ENCODE measurements at places on chromosomes 5 and 9.

GRCh38 chr5:100903039-100903887 lies at the start of gene ST8SIA4:
Gene ST8SIA4, minus strand, starts transcription at chr5:100903282. Its CDS starts 327 bp downstream, at chr5:100902955.
- peak; percentile 86 for DNase-seq

- no peak for DNase-seq
Observed at GRCh38 chr9:110601098-110601497, 21.6 kb upstream of the SVEP1 start.

GRCh38 chr5:2886531-2886930 lies 135.1 kb upstream of the IRX2 start:
- DNase-seq = no peak

DNA sequence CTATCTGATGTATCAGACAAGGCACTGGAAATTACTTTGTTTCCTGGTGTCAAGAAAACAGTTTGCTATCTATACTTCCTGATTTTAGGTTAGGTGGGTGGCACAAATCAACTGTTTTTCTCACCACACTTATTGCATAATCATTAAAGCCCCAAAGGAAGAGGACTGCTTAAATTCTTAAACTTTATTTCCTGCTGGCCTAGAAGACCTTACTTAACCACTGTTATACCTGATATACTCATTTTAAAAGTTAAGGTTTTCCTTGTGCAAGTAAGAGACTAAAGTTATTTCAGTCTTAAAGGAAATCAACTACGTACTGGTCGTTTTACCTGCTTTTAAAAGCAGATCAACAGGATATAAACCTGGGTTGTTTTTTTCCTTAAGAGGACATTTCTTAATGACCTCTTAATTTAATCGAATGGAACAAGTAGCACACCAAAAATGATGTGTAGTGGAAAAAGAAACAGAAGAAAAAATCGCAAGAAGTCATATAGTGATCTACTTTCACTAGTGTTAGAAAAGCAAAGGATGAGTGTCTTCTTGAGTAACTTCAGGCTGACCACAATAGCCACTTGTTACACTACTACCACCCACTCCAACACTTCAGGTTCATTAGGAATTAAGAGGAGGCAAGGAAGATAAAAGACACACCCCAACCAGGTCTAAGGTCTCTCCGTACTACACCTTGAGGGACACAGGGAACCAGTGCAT lies 974 bp downstream of the CLINT1 start:
- no peak for DNase-seq

DNA sequence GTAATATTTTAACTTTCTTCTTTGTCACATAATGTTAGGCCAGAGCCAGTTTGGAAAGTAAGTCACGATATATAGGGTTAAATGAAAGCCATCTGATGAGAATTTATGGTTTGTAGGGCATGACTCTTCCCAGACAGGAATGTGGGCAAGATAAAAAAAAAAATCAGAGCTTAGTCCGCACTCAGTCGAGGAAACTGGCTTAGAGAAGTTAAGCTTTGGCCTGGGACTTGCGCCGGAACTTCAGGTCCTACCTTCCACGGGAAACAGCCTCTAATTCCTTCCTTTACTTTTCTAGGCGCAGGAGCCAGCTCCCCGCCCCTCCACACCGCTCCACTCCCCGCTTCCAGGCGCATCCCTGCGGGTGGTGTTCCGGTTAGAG lies 475 bp downstream of the DDX31 start:
- no peak for DNase-seq

DNA sequence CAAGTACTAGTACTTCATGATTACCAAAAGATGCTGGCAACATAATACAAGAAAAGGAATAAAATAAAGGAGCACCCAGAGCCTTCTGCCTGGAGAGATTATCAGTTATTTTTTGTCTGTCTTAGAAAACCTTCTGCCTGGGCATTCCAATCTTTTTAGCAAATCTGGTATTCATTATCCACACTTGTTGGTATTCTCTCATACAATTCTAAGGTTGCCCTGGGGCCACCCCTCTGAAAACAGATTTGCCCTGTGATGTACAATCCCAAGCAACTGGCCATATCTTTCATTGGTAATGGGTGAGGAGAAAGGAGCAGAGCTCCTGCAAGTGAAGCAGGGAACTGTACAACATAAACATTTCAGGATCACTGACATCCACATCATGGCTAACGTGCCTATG lies 47.8 kb downstream of the WDR41 start:
- no peak for DNase-seq

- DNase-seq = no peak
Observed at GRCh38 chr5:140109018-140109758, 4.7 kb upstream of the PURA start.

DNA sequence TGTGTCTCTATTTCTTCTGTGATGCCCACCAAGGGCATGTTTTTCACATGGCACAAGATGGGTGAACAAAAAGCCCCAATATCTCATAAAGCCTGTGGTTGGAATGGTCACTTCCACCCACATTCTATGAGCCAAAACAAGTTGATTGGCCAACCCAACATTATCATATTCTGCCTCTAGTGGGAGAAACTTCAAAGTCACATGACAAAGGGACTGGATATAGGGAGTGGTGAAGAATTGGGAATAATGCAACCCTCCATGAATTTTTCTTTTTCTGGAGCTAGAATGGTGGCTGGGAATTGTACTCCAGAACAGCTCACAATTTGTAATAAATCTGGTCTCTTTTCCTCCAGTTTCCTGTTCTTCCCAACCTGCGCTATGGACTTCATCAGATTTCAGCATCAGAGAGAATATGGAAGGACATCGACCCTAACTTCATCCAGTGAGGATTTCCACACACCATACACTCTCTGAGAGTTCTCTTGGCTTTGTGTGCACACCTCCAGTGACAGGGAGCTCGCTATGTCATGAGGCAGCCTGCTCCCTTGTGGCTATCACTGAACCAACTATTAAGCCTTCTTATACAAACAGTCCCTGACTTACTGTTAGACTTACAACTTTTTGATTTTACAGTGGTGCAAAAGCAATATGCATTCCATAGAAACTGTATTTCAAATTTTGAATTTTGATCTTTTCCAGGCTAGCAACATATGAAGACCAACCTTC lies 12.0 kb upstream of the B4GALT1 start:
- no peak for DNase-seq

- DNase-seq = no peak
Observed at GRCh38 chr5:41629897-41630296, 119.5 kb upstream of the PLCXD3 start.

DNA sequence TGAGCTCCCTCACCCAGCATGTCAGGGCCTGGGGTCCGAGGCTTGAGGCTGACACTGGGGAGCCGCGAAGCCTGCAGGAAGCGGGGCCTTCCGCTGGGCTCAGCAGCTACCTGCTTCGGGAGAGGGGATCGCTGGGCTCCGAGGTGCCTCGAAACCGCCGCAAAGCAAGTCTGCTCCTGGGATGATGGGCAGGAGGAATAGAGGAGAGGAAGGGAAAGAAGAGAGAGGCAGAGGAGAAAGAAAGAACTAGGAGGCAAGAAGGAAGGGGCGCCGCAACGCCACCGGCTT lies 1.5 kb upstream of the PRDM12 start:
- DNase-seq = no peak

- DNase-seq = no peak
Observed at GRCh38 chr9:108219664-108220063, 636.1 kb downstream of the ACTL7B start.

GRCh38 chr9:93122721-93123221 lies 11.3 kb downstream of the NINJ1 start:
- no peak for DNase-seq

DNA sequence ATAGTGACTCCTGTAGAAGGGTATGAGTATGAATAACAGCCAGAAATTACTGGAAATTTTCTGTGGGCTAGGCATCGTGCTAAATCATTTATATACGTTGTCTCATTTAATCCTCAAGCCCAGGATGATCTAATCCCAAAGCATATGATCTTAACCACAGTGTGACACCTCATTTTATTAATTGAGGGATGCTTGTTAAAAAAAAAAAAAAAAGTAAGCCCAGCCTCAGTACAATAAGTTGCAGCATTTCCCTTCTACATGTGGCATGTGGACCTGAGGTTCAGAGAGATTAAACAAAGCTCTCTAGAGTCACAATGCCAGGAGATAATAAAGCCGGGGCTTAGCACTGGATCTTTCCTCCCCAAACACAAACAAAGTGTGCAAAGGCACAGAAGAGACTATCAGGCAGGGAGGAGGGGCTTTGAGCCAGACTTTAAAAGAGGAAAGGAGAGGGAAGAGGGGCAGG lies 49.5 kb downstream of the KLF4 start:
- no peak for DNase-seq

GRCh38 chr9:113705306-113705927 lies 170.7 kb upstream of the ZNF618 start:
- no peak for DNase-seq

DNA sequence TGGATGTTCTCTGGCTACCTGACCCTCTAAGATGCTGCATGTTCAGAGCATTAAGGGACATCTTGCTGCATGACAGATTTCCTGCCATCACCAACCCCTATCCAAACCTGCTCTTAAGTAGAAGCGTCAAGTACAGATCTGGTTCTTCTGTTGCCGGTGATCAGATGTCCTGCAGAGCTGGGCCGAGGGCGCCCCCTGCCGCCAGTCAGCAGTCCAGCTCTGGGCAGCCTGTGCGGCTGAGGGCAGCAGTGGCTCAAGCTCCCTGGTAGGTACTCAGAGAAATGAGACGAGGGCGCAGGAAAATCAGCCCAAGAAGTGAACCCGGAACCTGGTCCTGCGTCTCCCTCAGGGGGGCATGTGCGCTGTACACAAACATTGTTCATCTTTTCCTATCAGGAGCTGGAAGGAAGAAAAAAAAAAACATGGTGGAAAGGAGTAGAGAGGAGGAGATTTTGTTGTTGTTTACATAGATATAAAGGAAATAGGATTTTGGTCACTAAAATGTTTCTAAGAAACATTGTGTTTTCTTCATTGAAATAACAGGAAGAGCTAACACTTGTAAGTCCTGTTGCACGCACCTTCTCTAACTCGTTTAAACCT lies 95.8 kb downstream of the CFAP90 start:
- no peak for DNase-seq

GRCh38 chr5:1722877-1723276 lies 76.8 kb downstream of the MRPL36 start:
- DNase-seq = no peak

GRCh38 chr5:93252165-93252564 lies 328.9 kb downstream of the NR2F1-AS1 start:
- DNase-seq = no peak

DNA sequence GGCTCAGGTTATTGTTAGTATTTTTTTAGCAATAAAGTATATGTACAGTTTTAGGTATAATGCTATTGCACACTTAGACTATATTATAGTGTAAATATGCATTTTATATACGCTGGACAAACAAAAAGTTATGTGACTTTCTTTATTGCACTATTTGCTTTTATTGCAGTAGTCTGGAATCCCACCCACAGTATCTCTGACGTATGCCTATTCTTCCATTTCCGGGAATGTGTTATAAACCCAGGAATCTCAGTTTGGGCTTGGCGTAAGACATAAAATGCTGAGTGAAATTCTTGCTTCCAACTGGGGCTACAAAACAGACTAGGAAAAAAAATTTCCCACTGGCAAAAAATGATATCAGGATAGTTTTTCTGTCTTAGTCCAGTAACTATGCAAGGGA lies 119.1 kb downstream of the HTR1A start:
- no peak for DNase-seq

- no peak for DNase-seq
Observed at GRCh38 chr5:147567917-147568598, 58.2 kb upstream of the DPYSL3 start.

- no peak for DNase-seq
Observed at GRCh38 chr5:91777671-91778070, 394.6 kb upstream of the ARRDC3 start.

GRCh38 chr5:1647580-1647979 lies 123.8 kb upstream of the LPCAT1 start:
- DNase-seq = no peak

DNA sequence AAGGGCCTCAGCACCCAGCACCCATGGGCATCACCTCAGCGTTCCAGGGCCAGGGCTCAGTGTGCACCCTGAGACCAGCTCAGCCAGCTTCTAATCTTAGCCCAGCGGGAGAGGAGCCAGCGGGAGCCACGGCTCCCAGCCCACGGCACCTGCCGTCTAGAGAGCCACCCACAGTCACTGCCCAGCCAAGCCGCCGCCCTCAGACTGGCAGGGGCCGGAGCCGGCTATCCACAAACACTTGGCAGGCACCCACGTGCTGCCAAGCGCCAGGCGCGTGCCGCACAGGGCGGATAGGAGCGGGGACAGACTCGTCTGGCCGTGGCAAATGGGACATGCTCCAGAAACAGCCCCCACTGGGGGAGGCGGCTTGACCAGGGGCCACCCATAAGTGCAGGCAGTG lies 18.6 kb downstream of the BRD3 start:
- DNase-seq = no peak

DNA sequence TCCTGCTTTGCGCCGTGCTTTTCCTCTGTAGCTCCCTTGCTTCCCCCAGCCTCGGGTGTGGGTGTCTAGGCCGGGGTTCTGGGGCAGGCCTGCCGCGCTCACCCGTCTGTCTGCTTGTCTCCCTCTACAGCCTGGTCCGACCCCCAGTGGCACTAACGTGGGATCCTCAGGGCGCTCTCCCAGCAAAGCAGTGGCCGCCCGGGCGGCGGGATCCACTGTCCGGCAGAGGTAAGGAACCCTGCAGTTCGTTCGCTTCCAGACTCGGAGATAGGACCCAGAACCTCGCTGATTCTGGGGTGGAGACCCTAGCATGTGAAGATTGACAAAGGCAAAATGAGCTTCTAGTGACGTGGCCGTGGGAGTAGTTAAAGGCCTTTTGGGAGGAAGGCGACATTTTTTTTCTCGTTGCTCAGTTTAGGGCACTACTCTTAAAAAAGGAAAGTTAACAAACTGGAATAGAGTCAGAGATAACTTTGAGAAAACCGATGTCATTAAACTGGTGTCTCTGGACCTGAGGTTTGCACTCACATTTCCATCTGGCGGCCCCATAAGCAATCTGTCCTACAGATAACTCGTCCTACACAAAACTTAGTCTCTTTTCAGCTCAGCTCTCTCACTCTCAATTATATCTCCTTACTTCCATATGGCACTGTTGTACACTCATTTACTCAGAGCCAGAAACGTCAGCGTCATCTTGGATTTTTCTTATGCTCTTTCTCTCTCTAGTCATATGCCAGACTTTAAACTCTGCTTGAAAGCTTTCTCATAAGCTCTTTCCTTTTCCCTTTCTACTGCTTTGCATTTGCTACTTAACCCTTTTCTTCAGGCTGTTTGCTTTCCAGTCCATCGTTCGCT lies 561 bp downstream of the SEC61B start:
- no peak for DNase-seq

GRCh38 chr5:51278539-51278938 lies 104.7 kb upstream of the ISL1 start:
- no peak for DNase-seq

GRCh38 chr5:23405316-23406068 lies 101.9 kb upstream of the PRDM9 start:
- no peak for DNase-seq

DNA sequence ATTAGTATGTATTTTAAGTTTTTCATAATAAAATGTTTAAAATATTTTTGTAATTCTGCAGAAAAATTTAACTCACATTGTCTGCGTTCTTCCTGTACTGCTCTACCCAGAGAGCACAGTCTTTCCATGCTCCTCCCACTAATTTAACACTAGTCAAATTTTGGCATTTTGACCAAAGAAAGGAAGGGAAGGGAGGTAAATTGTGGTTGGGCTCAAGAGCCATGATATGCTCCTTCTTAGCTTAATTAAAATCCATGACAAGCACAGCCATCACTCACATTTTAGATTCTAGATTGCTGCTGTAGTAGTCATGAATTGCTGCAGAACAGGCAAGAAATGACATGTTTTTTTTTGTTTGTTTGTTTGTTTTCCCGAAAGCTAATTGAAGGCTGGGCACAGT lies 98.4 kb downstream of the NLN start:
- no peak for DNase-seq

Measured in activated CD8-positive, alpha-beta memory T cell treated with anti-CD3 and anti-CD28 coated beads for 4 hours (primary cell).